ENCODE measurements at places on chromosomes 4 and X. TPM values are rescaled to one million over a fixed set of nuclear protein-coding genes. Genes with fewer than 3 reads are reported as not detected.

DCLK2 gene
- not detected for total RNA-seq

GAGE12F gene
- total RNA-seq = 0.72 TPM

- H3K27me3 ChIP-seq = no peaks in the 10 kb centered on the region
- no peaks in the 10 kb centered on the region for H3K4me1 ChIP-seq
- no peak overlapping the region for H3K27ac ChIP-seq
- no peaks in the 10 kb centered on the region for H3K36me3 ChIP-seq
- no peak overlapping the region for H3K4me3 ChIP-seq
- DNase-seq = no peak
Observed at GRCh38 chrX:36609616-36610585, 398.3 kb upstream of the FAM47C start.

- no peak overlapping the region for H3K27ac ChIP-seq
- DNase-seq = no peak
- H3K36me3 ChIP-seq = no peaks in the 10 kb centered on the region
- H3K4me3 ChIP-seq = no peak overlapping the region
- H3K27me3 ChIP-seq = no peaks in the 10 kb centered on the region
Observed at GRCh38 chrX:116618546-116618945, 155.8 kb upstream of the CT83 start.

GRCh38 chr4:148044912-148045352, 313.0 kb downstream of the ARHGAP10 start:
- H3K4me1 ChIP-seq = peaks cover 7% of the 10 kb centered on the region
- no peaks in the 10 kb centered on the region for H3K27me3 ChIP-seq
- H3K27ac ChIP-seq = no peak overlapping the region
- no peaks in the 10 kb centered on the region for H3K36me3 ChIP-seq
- DNase-seq = peak; percentile 43

GRCh38 chr4:162392946-162393345, 229.1 kb upstream of the FSTL5 start:
- H3K27ac ChIP-seq = no peak overlapping the region
- no peak overlapping the region for H3K4me3 ChIP-seq
- H3K27me3 ChIP-seq = no peaks in the 10 kb centered on the region

- H3K36me3 ChIP-seq = no peaks in the 10 kb centered on the region
- DNase-seq = no peak
- no peaks in the 10 kb centered on the region for H3K4me1 ChIP-seq
Observed at GRCh38 chrX:45699158-45699557, 498.5 kb upstream of the DIPK2B start.

DNA sequence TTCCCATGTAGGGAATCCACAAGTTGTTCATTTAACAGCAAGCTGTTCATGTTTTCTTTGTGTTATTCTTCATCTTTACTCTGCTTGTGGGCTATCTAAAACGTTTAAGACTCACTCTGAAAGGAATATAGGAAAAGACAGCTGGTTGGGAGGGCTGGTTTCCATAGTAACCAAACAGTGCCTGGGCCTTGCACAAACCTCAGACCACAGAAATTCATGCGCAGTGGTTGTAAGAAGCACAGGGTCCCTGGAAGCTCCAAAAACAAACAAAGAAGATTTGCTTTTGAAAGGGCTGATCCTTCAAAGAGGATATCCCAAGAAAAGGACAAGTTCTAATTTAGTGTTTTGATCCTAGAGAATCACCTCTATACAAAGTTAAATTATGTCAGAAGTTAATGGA, 7.8 kb downstream of the SERTM2 start:
- no peak for DNase-seq
- H3K27ac ChIP-seq = no peak overlapping the region
- H3K4me3 ChIP-seq = no peak overlapping the region
- no peaks in the 10 kb centered on the region for H3K27me3 ChIP-seq
- no peaks in the 10 kb centered on the region for H3K36me3 ChIP-seq

- no peak overlapping the region for H3K27ac ChIP-seq
- no peak for DNase-seq
- no peaks in the 10 kb centered on the region for H3K4me1 ChIP-seq
- H3K27me3 ChIP-seq = no peaks in the 10 kb centered on the region
Observed at GRCh38 chr4:183797445-183798300, 107.4 kb upstream of the STOX2 start.

Measured in GM12878 (cell line).